ENCODE measurements at places on chromosomes 3 and 15. TPM values are rescaled to one million over a fixed set of nuclear protein-coding genes. Genes with fewer than 3 reads are reported as not detected.

DNA sequence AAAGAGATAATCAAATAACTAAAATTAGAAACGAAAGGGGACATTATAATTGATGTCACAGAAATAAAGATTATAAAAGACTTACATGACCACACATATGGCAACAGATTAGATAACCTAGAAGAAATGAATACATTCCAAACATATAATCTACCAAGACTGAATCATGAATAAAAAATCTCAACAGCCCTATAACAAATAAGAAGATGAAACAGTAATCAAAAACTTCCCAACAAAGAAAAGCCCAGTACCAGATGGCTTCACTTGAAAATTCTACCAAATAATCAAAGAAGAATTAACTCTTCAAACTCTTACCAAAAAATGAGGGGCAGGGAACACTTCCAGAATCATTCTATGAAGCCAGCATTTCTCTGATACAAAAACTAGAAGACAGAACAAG lies 11.8 kb downstream of the TOP2B start:
- DNase-seq = no peak

- DNase-seq = no peak
These were observed 64.3 kb downstream of the RASA2 start for GRCh38 chr3:141550926-141551665.

GRCh38 chr3:66692042-66692765 lies 191.4 kb upstream of the LRIG1 start:
- DNase-seq = no peak

DNA sequence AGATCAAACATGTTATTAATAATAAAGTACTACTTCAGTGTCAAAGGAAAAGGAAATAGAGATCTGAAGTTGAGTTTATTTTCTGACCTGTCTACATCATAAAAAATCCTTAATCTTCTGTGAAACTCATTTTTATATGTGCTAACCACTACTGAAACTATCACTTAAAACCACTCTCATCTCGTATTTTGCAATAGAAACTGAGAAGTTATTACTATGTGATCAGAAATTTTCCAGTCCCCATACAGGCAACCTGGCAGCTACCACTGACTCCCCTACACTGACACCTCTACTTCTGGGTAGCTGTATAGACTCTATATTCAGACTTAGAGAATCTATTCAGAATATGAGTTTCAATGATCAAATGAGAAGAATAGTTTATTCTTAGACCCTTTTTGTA lies 8.3 kb downstream of the HDGFL3 start:
- DNase-seq = no peak

- DNase-seq = peak; percentile 85
These were observed 45.6 kb downstream of the TLNRD1 start for GRCh38 chr15:81046290-81046689.

The GHSR gene
- not detected for total RNA-seq

Data from esophagus muscularis mucosa (tissue), 4 donors.